Retina (tissue), 1 donor: ENCODE measurements at places on chromosomes 12 and 14.

- DNase-seq: no peak
Measured at GRCh38 chr12:93818488-93819049, 141.4 kb downstream of the CRADD start.

DNA sequence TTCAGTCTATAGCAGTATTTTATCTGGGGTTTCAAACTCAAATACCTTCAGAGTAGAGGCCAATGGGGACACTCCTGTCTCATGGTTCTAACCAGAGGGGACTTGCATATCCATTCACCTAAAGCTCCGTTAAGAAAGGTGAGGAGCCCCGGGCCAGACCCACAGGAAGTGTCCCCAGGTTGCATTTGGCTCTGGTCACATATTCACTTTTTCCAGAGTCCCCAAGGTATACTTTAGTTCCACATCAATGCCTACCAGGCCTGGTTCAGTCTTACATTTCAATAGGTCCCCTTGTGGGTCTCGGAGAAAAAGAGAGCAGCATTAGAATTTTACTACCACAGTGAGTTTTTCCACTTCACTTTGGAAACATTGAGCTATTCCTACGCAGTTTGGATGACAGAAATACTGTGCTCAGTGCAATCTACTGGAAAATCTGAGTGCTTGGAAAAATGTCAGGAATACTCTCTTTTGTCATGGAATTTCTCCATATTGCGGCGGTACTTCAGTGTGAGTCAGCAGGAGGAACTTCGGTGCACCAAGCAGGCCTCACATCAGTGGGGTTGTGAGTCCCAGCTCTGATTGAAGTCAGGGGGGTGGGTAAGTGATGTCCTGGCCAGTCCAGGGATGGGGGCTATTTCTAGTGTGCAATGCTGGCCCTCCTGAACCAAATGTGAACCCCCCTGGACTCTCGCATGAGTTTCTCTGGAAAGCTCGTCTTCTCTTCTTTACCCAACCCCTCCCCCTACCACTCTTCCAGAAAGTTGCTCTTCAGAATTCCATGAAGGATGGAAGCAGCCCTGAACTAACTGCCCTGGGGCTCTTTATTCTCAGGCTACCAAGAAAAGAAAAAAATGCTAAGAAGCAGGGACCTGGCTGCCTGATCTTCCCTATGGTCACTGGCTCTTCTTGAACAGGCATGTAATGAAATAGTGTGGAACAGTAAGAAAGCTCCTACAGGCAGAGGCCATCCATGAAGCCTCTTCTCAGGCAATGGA is 184.7 kb downstream of the PRKCH start:
- DNase-seq: no peak

DNA sequence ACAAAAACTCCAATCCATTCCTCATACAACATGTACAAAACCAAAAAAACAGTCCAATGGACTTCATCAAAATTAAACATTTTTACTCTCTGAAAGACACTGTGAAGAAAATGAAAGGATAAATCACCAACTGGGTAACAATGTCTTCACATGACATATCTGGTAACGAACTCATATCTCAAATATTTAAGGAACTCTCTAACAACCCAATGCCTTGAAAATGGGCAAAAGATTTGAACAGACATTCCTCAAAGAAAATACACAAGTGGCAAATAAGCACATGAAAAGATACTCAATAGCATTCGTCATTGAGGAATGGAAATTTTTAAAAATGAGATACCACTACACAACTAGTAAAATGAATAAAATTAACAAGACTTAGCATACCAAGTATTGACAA is 198.7 kb upstream of the RASSF8 start:
- no peak for DNase-seq

GRCh38 chr12:31574803-31575575 is 15.9 kb downstream of the DENND5B start:
- DNase-seq: no peak

GRCh38 chr12:56267443-56268071 is 815 bp downstream of the COQ10A start:
- no peak for DNase-seq

DNA sequence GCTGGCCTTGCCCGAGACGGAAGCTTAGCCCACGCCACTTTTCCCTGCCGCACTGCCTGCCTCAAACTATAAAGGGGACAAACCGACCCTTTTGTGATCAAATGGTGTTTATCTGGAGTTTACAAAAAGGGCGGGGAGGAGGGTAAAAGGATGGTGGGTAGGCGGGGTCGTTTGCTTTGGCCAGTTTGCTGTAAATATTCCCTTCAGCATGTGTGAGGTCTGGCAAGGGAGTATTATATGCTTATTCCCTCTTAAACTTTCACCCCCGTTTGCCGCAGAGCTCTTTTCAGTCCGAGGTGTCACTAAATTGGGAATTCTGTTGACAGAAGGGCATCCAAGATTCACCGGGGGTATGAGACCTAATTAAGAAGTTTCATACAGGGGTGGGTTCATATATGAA is 3.8 kb upstream of the TBX3 start:
- DNase-seq: peak; percentile 32

DNA sequence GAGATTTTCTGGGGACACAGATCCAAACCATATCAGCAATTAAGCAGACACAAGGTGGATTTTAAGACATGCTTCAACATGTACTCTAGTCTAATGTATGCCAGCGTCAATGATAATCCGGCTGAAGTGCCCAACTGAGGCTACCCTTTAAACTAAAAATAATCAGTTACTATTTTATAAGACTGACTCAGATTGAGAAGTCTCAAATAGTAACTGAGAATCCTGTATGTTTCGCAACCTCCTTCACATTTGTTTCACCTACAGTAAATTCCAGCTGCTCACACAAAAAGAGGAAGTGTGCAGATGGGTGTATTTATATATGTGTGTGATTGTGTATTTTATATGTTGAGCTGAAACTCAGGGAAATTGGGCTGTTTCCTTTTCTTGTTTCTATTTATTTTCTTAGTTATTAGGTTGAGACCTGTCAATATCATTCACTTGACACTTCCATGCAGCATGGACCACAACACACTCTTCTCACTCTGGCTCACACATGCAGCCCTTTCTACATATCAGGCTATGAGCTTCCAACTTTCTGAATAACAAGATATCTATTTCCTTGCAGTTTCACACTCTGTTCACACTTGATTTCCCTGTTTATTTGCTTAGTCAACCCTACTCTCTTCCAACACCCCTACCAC is 1224.9 kb upstream of the TMEM132C start:
- DNase-seq: no peak

DNA sequence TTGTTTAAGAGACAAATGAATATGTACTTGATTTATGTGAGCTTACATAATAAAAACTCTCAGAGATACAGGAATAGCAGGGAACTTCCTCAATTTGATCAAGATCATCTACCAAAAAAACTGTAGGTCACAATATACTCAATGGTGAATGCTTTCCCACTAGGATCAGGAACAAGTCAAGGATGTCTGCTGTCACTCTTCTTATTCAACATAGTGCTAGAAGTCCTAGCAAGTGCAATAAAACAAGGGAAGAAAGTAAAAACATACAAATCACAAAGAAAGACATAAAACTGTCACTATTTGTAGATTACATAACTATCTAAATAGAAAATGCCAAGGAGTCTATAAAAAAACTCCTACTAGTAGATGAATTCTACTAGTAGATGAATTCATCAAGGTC is 41.9 kb upstream of the PAWR start:
- no peak for DNase-seq

- DNase-seq: no peak
Measured at GRCh38 chr12:271161-271560, 8.5 kb upstream of the SLC6A13 start.

GRCh38 chr12:1532375-1533165 is 61.8 kb downstream of the FBXL14 start:
- DNase-seq: no peak

GRCh38 chr12:52971679-52972329 is 22.9 kb downstream of the KRT18 start:
- DNase-seq: no peak

- DNase-seq: no peak
Measured at GRCh38 chr12:53236443-53237111, 4.6 kb upstream of the RARG start.

DNA sequence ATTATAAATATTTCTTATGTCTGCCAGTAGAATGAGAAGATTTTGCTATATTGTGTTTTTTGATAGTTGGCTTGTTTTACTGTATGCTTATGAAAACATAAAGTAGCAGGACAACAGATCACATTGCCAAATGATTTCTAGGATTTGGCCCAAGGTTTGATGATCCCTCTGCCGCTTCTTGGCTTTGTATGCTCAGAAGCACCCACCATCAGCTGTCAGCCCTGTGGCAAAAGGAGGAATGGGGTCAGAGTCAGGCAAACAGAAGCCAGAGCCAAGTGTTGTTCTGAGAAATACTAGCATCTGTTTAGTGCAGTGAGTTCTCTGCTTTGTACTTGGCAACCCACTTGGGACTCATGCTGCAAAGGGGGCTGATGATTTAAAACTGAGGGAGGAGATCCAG is 152.2 kb downstream of the PDE3A start:
- peak; percentile 12 for DNase-seq

DNA sequence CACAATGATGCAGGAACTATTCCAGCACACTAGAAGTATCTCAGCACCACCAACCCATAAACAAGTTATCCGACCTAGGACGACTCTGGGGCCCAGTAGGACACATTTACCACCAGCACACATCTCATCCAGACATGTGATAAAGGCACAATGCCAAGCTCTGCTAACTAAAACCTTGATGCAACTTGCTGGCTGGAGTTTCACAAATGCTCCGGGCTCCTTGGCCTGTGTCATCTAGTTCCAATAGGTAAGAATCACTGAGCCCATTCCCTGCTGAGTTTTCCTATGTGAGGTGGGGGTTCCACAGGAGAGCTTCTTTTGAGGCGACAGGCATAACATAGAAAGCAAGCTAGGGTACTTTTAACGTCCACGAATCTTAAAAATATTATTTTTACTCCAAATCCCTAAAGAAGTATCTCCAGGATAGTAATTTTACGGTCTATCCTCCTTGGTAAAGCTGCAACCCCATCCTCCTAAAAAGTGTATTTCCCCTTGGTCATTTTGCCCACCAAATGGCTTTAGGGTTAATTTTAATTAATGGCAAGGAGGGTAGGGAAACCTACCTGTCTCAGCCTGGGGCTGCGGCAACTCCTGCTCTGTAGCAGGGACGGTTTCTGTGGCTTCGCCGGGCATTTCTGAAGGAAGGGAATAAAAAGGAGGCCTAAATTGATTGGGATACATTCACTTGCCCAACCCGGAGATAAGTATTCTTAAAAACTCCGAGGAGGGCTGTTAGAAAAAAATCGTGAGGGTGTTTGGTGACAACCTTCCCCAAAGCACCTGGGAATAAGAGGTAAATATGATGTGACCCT is 1.0 kb downstream of the NACA start:
- no peak for DNase-seq

DNA sequence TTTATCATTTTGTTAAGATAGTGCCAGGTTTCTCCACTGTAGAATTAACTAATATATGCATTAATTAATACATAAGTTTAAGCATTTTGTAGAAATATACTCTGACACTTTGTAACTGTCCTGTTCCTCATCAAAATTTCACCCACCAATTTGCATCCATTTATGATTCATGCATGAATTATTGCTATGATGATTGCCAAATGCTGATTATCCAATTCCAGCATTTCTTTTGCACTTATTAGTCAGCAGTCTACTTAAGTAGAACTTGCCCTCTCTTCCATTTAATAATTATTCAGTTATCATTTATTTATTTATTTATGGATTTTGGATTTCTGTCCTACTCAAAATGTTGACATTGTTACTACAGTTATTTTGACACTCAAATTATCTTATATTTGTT is 72.2 kb downstream of the SLC6A15 start:
- DNase-seq: no peak

- no peak for DNase-seq
Measured at GRCh38 chr12:59005193-59005955, 85.1 kb upstream of the LRIG3 start.

GRCh38 chr12:69901221-69901905 is 76.3 kb downstream of the MYRFL start:
- DNase-seq: no peak

GRCh38 chr12:72574138-72574537 is 302.0 kb downstream of the TRHDE start:
- no peak for DNase-seq

DNA sequence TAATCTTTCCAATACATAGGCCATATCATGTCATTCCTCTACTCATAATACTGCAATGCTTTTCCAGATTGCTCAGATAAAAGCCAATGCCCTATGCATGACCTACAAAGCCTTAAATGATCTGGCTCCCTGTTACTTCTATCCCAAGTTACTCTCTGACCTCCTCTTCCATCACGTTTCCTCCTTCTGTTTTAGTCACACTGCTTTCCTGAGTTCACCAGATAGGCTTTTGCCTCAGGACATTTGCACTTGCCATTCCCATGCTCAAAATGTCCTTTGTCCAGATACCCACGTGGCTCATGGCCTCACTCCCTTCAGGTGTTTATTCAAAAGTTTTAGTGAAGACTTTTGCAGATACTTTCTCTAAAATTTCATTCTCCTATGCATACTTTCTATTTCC is 138.7 kb upstream of the PRICKLE1 start:
- DNase-seq: no peak

- DNase-seq: no peak
Measured at GRCh38 chr12:14564336-14564959, 3.2 kb downstream of the PLBD1 start.

DNA sequence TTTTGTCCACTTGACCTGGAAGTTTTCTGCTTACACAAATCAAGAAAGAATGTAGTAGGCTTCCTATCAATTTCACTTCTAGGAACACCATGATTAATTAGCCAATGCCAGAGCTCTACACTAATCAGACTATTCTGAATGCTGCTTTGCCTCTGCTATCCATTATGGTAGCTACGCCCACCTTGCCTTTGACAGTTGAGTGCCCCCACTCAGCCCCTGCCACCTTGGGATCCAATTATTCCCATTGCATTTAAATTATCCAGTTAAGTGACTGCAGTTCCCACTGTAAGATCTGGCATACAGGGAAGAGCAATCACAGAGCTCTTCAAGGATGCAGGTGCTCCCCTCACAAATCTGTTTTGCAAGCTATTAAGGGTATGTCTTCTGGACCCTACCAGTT is 47.5 kb downstream of the FIGNL2 start:
- no peak for DNase-seq

DNA sequence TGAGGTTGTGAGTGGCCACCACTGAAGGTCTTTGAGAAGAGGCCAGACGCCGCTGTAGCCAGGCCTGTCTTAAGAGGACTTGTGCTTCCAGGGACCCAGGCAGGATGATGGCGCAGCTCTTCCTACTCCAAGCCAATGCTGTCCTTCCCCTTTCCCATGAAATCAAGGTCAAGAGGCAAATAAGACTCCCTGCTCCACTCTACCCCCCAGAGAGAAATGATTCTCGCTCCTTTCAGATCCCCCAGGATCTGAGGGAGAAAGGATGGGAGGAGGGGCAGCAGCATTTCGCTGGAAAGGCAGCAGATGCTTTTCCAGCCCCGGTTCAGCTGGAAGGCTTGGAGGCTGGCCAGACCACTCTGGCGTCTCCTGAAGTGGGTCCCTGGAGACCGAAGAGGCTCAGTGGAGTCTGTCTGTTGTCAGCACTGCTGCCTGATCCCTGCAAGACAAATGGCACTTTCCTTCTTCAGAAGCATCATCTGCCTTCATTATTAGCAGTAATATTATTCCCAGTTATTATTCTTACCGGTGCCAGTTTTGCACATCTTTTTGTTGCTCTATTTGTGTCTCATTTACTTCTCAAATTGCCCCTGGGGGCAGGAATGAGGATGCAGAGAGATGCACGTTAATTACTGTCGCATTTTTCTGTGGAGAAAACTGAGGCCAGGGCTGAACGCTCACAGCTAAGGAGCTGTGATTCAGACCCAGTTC is 51.4 kb downstream of the C14orf132 start:
- peak; percentile 69 for DNase-seq
